ENCODE measurements at places on chromosomes 5 and 9. TPM values are rescaled to one million over a fixed set of nuclear protein-coding genes. Genes with fewer than 3 reads are reported as not detected.

- H3K36me3 ChIP-seq, result no peaks in the 10 kb centered on the region
- H3K27ac ChIP-seq, result no peak overlapping the region
- H3K4me3 ChIP-seq, result no peak overlapping the region
- no peaks in the 10 kb centered on the region for H3K27me3 ChIP-seq
Observed at GRCh38 chr5:1406681-1407640, 38.3 kb downstream of the SLC6A3 start.

DNA sequence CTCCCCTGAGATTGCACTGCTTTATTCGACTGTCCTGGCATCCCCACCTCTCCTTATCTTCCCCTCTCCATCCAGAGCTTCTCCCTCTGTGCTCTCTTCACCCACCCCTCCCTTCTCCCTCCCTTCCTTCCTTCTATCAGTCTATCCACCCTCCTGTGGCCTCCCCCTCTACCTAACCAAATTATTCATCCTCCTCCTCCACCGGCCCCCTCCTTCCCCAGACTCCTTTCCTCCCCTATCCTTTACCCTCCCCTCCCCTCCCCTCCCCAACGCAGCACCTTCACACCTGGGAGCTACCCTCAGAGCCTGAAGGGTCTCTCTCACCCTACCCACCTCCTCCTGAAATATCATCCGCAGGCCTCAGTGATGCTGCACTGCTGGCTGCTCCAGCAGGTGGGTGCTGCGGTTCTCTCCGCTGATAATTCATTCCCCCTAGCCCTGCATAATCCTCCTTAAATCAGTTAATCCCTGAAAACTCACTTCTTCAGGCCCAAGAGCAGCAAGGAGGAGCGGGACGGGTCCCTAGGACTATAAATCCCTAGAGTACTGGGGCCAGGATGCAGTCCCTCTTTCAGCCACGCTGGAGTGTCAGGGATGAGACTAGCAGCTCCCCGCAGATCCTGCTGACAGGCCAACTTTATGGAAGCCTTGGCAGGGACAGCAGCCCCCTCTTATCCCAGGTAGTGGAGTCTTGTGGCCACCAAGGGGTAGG lies 97.8 kb downstream of the PCDH1 start:
- no peaks in the 10 kb centered on the region for H3K27me3 ChIP-seq
- H3K27ac ChIP-seq, result no peak overlapping the region
- H3K4me1 ChIP-seq, result peaks cover 18% of the 10 kb centered on the region

ADRA1B gene
- not detected for total RNA-seq

DNA sequence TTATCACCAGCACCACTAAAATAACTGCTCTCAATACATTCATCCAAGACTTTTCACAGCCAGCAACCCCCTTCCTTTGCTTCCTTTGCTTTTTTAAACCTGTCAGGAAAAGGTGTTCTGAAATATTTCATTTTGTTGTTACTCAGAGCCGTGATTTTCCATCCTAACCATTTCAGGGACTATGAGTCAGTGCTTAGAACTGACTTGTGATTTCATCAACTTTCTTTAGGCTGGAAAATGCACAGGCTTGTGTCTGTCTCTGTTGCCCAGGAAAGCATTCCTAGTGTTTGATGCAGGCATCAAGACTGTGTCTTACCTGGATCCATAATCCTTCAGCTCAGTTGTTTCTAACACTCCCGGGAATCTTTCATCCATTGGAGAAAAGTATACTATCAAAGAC lies 805.6 kb downstream of the BRINP1 start:
- no peaks in the 10 kb centered on the region for H3K27me3 ChIP-seq
- H3K4me3 ChIP-seq, result no peak overlapping the region
- H3K36me3 ChIP-seq, result no peaks in the 10 kb centered on the region
- no peaks in the 10 kb centered on the region for H3K4me1 ChIP-seq
- no peak for DNase-seq

GRCh38 chr9:19940811-19941535 lies 152.1 kb upstream of the SLC24A2 start:
- no peak overlapping the region for H3K4me3 ChIP-seq
- no peaks in the 10 kb centered on the region for H3K36me3 ChIP-seq
- no peak for DNase-seq
- H3K27me3 ChIP-seq, result no peaks in the 10 kb centered on the region

PCDHA1 gene
- total RNA-seq, result 0.50 TPM

- peaks cover 4% of the 10 kb centered on the region for H3K4me1 ChIP-seq
- no peak for DNase-seq
- H3K27me3 ChIP-seq, result no peaks in the 10 kb centered on the region
- peaks cover 10% of the 10 kb centered on the region for H3K36me3 ChIP-seq
- peak overlapping the region; percentile 86 for H3K4me3 ChIP-seq
Observed at GRCh38 chr5:150000990-150001659, 586 bp downstream of the HMGXB3 start.

DNA sequence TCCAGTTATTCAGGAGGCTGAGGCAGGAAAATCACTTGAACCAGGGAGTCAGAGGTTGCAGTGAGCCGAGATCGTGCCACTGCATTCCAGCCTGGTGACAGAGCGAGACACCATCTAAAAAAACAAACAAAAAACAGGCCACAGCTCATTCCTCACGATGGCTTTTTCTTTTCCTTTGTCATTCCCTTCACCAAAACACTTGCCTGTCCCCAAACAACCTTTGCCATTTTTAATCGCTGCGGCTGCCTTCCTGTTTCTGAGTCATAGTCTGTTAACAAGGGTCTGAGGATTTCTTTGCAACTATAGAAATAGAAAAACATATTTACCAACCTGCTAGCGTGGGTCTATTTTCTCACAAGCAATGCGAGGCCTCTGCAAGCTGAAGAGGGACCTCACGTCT lies 123.0 kb upstream of the FSTL4 start:
- H3K27ac ChIP-seq, result no peak overlapping the region
- no peaks in the 10 kb centered on the region for H3K4me1 ChIP-seq
- H3K36me3 ChIP-seq, result no peaks in the 10 kb centered on the region

GRCh38 chr9:110994771-110995241 lies 43.5 kb downstream of the LPAR1 start:
- no peak overlapping the region for H3K4me3 ChIP-seq
- no peaks in the 10 kb centered on the region for H3K27me3 ChIP-seq
- no peaks in the 10 kb centered on the region for H3K36me3 ChIP-seq
- no peaks in the 10 kb centered on the region for H3K4me1 ChIP-seq
- H3K27ac ChIP-seq, result no peak overlapping the region

- H3K4me1 ChIP-seq, result peaks cover 5% of the 10 kb centered on the region
- no peak overlapping the region for H3K27ac ChIP-seq
- DNase-seq, result no peak
- H3K27me3 ChIP-seq, result no peaks in the 10 kb centered on the region
- no peaks in the 10 kb centered on the region for H3K36me3 ChIP-seq
Observed at GRCh38 chr9:98641695-98642094, 67.0 kb downstream of the GABBR2 start.

GRCh38 chr9:129262261-129262660 lies 84.2 kb upstream of the IER5L start:
- peaks cover 24% of the 10 kb centered on the region for H3K27me3 ChIP-seq
- no peak for DNase-seq
- H3K4me1 ChIP-seq, result peaks cover 7% of the 10 kb centered on the region

DNA sequence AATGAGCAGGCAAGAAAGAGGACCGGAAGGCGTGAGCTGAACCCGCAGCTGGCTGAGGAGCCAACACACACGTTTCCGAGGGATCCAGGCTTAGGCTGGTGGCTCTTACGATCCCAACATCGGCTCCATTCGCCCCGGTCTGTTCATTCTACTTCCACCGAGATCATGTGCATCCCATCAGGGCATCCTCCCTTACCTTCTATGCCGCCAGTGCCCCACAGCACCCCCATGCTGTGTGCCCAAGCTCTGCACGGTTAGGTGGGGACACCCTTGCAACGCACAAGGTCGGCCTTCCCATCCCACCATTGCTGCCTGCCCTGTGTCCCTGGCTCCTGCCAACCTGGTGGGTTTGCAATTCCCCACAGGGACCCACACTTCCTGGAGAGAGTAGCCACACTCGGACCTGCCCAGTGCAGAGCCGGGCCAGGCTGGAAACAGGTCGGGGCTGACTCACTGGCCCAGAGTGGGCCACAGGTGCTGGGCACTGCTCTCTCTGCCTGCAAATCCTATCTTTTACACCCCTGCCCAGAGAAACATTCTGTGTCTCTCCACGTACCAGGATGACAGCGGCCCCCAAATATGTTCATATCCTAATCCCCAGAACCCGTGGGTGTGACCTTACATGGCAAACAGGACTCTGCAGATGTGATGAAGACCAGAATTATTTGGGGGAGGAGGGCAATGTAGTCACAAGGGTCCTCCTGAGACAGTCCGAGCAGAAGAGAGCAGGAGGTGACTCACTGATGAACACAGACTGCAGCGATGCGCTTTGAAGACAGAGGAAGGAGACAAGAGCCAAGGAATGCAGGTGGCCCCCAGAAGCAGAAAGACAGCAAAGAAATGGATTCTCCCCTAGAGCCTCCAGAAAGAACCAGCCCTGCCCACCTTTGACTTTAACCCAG lies 182.2 kb downstream of the AUH start:
- no peak for DNase-seq
- H3K4me1 ChIP-seq, result no peaks in the 10 kb centered on the region
- no peaks in the 10 kb centered on the region for H3K27me3 ChIP-seq
- H3K36me3 ChIP-seq, result no peaks in the 10 kb centered on the region

PDLIM7 gene
- total RNA-seq, result 86.7 TPM

MEF2C gene
- 1.4 TPM for total RNA-seq

POU4F3 gene
- total RNA-seq, result not detected

DNA sequence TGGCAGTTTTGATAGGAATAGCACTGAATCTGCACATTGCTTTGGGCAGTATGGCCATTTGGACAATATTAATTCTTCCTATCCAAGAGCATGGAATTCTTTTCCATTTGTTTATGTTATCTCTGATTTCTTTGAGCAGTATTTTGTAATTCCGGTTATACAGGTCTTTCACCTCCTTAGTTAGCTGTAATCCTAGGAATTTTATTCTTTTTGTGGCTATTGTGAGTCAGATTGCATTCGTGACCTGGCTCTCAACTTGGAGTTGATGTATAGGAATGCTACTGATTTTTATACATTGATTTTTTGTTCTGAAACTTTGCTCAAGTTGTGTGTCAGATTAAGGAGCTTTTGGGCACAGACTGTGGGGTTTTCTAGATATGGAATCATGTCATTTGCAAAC lies 24.0 kb downstream of the TMEM161B start:
- no peak overlapping the region for H3K4me3 ChIP-seq
- peaks cover 35% of the 10 kb centered on the region for H3K4me1 ChIP-seq
- DNase-seq, result no peak
- H3K36me3 ChIP-seq, result peaks cover 3% of the 10 kb centered on the region
- no peak overlapping the region for H3K27ac ChIP-seq
- H3K27me3 ChIP-seq, result no peaks in the 10 kb centered on the region

TMEM167A gene
- total RNA-seq, result 164 TPM

HRH2 gene
- 9.3 TPM for total RNA-seq

SH3GLB2 gene
- 54.9 TPM for total RNA-seq

- no peaks in the 10 kb centered on the region for H3K36me3 ChIP-seq
- H3K4me3 ChIP-seq, result no peak overlapping the region
- no peak for DNase-seq
Observed at GRCh38 chr5:171295801-171296200, 13.2 kb upstream of the TLX3 start.

DNA sequence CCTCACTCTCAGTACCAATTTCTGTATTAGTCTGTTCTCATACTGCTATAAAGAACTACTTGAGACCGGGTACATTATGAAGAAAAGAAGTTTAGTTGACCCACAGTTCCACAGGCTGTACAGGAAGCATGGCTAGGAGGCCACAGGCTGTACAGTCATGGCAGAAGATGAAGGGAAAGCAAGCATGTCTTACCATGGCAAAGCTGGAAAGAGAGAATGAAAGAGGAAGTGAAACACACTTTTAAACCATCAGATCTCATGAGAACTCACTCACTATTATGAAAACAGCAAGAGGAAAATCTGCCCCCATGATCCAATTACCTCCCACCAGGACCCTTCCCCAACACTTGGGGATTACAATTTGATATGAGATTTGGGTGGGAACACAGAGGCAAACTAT lies 698.8 kb downstream of the CDH9 start:
- no peaks in the 10 kb centered on the region for H3K27me3 ChIP-seq
- H3K36me3 ChIP-seq, result no peaks in the 10 kb centered on the region
- no peak overlapping the region for H3K27ac ChIP-seq
- DNase-seq, result no peak

Data from H1 (cell line).